ENCODE measurements at places on chromosomes 11 and 22.

- DNase-seq: no peak
Measured at GRCh38 chr11:35318977-35319925, 100.1 kb downstream of the SLC1A2 start.

DNA sequence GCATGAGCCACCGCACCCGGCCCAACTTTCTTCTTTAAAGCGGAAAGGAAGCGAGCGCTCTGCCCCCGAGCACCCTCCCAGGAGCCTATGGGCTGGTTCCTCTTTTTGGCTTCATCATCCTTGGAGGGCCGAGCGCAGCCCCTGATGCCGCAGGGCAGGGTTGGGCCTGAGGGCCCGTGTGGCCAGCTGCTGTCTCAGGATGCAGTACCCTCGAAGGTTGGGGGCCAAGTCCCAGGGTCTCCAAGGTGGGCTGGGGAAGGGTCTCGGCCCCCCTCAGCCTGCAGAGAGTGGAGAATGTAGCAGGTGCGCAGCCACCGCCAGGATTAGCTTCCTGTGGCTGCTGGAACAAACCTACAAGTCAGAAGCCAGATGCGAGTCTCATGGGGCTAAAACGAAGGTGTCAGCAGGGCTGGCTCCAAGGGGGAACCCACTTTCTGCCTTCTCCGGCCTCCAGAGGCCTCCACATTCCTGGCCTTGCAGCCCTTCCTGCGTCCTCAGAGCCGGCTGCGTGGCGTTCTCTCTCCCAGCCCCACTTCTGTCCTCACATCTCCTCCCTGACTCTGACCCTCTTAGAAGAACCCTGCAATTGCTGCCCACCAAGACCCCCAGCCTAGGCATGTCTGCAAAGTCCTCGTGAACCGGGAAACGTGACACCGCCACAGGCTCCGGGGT lies 2.9 kb downstream of the PANX2 start:
- no peak for DNase-seq

GRCh38 chr11:19677381-19678080 lies 35.1 kb upstream of the NAV2 start:
- DNase-seq: no peak

DNA sequence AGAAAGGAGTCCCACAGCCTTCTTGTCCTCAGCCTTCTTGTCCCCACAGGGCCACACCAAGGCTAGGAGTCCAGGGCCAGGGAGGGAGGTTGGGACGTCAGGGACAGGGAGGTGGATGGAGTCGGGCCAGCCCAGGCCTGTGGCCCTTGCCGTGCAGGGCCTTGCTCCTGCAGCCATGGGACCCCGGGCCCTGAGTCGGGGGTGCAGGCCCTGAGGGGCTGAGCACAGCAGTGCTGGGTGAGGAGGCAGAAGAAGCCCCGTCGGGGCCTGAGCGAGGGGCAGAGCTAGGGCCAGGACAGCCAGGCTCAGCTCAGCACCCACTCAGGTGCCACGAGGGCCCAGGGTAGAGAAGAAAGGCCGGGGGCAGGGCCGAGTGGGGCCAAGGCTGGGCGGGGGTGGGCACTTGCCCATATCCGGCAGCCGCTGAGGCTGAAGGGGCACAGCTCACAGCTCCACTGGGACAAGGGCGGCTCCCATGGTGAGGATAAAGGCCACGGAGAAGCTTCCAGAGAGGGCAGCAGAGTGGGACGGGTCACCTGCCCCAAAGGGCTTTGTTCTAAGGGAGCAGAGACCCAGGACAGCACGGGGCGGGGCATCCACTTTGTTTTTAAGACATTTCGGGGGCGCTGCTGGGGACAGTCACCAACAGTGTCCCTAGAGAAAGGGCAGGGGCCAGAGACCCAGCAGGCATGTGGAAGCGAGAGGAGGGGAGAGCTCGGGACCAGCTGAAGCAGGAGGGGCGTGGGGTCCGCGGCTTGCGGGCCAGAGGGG lies 3.6 kb downstream of the MLC1 start:
- DNase-seq: no peak

DNA sequence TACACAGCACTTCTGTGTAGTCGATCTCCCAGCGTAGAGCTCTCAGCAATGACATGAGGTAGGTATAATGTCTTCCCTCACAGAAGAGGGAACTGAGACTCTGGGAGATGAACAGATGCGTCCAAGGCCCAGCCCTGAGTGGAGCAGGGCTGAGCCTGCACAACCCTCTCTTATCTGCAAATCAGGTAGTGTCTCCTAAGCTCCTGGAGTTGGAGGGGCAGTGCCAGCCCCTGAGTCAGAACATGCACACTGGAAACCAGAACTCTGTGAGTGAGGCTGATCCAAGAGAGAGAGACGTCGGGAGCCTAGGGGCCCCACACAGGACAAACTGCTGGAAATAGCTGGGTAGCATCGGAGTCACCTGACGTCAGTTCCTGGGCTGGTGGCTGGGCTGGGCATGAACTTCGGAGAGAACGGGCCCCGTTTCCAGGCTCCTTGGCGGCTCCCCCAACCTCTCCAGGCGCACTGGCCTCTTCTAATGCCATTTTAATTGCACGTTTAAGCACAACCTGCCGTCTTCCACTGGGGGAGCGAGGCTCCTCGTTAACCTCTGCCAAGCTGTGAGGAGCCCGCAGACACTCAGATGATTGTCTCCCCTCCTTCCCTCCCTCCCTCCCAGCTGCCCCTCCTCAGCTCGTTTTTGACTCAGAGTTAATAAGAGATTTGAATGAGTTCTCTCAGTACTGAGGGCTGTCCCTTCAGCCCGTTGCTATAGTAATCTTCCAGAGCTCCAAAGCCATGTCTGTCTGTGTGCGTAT lies 191.2 kb upstream of the TBCEL start:
- no peak for DNase-seq

GRCh38 chr11:62137276-62137861 lies 13.6 kb downstream of the INCENP start:
- DNase-seq: no peak

- DNase-seq: no peak
Measured at GRCh38 chr11:116786966-116787365, 857 bp downstream of the ZPR1 start.

DNA sequence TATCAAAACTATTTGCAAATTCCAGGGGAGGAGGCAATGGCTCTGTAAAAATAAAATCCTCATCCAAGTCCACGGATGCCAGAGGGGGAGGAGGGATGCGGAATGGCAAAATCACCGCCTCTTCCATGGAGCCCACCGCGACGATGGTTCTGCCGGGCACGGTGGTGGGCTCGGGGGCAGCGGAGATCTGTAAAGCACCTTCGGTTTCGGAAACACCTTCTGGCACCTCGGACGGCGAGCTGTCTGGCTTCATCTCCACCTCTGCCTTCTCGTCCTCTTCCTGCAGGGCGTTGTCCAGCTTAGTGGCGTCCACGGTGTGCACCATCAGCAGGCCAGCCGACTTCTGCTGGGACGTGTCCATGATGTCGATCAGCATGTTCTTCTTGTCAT lies 87.7 kb downstream of the CTTN start:
- no peak for DNase-seq

DNA sequence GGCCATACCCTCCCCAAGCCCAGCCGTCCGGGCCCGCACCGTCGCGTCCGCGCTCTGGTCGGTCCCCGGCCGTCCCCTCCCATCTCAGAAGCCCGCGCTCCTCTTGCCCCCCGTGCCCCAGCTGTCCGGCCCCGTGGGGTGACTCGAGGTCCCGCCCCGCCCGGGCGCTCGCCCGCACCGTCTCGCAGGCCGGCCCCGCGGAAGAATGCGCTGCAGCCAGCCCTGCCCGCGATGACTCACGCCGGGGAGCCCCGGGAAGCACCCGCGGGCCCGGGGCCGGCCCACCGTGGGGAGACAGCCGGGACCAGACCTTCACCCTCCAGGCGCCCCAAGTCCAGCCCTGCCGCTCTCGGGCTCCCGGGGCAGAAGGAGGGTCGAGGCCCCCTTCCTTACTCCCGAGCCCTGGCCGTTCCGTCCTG lies 320 bp upstream of the PHLDA2 start:
- peak; percentile 36 for DNase-seq

DNA sequence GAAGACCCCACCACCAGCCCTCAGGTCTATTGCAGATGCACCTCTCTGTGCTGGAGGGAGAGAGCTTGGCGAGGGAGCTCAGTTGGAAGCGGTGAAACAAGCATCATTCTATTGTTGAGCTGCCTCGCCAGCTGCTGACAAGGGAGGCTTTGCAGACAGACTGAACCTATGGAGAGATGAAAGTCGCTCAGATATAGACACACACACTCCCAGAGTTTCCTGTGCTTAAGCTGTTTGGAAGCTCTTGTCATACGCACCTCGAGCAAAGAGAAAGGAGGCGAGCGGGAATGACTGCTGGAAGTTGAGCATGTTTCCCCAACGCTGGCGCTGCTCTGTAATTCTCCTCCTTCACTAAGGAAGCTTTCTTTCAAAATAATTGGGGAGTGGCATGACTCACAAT lies 126.1 kb downstream of the TRIM29 start:
- DNase-seq: no peak

GRCh38 chr22:32839831-32840584 lies 38.5 kb downstream of the TIMP3 start:
- DNase-seq: no peak

- peak; percentile 28 for DNase-seq
Measured at GRCh38 chr22:45903355-45904135, 73.4 kb downstream of the WNT7B start.

DNA sequence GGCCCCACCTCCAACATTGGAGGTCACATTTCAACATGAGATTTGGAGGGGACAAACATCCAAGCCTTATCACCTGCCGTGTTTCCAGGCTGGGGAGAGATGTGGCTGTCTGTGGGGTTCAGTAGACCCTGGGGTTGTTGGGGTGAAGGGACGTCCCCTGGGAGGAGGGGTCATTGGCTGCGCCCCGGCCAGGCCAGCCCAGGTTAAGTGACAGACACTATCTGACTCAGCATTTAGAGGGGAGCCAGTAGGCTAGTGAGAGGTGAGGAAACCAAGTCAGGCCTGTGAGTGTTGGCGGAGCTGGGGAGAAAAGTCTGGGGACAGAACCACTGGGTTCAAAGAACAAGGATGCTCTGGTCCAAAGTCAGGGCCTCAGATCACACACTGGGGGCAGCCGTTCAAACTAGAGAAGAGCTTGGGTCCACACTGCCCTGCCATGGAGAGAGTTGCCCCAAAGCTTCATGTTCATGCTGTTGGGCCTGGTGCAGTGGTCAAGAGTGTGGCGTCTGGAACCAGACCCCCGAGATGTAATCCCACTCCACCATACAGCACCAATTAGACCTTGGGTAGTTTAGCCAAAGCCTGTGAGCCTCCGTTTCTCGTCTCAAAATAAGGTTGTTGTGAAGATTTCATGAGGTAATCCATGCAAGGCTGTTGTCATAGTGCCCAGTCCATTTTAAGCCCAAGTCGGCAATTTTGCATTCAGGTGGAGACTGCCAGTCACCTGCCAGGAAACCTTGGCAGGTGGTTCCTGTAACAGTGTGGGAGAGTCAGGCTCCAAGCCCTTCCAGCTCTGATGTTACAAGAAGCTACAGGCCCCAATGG lies 1289.6 kb downstream of the TBC1D22A start:
- DNase-seq: no peak

GRCh38 chr11:117972044-117972443 lies 14.2 kb upstream of the IL10RA start:
- DNase-seq: no peak

DNA sequence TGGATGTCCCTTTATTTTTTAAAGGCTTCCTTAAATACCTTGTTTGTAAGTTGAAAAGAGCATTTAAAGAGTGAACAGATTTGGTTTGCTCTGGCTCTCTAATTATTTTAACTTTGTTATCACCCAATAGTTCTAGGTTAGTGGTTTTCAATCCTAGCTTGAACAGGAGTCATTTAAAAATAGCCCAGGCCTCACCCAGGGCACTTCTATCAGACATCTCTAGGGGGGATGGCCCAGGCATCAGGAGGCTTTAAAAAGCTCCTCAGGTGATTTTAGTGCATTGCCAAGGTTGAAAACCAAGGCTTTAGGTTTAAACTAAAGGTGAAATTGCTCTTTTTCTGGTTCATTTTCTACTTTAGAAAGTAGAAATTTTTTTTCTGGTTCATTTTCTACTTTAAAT lies 8.3 kb downstream of the CAT start:
- no peak for DNase-seq

DNA sequence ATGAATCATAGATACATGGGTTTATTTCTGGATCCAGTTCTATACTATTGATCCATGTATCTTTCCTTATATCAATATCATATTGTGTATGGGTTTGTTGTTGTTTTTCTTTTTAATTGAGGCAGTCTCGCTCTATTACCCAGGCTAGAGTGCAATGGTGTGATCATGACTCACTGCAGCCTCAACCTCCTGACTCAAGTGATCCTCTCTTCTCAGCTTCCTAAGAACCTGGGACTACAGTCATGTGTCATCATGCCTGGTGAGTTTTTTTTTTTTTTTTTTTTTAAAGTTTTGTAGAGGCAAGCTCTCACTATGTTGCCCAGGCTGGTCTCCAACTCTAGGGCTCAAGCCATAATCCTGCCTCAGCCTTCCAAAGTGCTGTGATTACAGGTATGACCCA lies 1589.4 kb upstream of the TENM4 start:
- no peak for DNase-seq

DNA sequence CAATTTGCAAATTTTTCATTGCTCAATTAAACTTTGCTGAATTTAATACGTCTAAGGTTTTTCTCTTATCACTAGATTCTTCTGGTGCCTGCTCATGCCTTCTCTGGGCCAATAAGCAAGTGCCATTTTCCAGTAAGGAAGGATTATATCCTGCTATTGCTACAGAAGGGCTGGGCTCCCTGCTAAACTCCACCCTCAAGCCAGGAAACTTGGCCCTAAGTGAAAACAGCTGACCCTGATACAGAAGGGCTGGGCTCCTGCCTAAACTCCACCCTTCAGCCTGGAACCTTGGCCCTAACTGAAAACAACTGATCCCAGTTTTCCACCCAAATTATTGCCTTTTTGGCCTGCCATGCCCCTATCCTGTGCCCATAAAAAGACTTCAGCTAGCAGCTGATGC lies 385.3 kb downstream of the DYNC2H1 start:
- DNase-seq: no peak

DNA sequence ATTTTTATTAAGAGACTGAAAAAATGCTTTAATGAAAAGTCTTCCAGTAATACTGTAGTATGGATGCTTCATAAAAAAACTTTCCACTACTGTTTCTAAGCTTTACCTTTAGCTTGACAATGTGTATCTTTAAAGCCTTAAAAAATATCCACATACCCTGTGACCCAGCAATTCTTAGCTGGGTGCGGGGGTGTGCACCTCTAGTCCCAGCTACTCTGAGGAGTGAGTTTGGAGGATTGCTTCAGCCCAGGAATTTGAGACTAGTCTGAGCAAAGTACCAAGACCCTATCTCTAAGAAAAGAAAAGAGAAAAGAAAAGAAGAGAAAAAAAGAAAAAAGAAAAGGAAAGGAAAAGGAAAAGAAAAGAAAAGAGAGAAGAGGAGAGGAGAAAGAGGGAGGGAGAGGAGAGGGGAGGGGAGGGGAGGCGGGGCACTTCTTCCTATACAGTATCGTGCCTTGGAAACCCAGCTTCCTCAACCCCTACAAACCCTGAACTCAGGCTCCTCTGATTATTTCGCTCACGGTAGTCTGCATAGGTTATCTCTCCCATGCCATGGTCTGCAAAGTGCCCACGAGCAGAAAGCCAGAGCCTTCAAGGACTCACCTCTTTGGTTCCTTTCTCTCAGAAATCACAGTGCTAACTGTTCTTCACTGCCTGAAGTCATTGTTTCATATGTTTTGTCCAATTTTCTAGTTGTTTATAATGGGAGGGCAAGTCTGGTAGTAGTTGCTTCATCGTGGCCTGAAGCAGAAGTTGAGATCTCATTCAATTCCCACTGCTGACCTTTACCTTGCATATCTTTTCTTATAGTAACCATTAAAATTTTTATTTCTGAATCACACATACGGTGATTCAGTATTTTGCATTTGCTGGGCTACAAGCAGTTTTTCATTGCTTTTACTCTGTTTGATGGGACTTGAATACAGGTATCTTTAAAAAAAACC lies 82.2 kb downstream of the FAM83F start:
- no peak for DNase-seq

- peak; percentile 49 for DNase-seq
Measured at GRCh38 chr11:45662665-45663485, 2.5 kb downstream of the CHST1 start.

- no peak for DNase-seq
Measured at GRCh38 chr22:46072110-46072881, 78.0 kb upstream of the PPARA start.

All from thoracic aorta (tissue), 2 donors.